Right renal pelvis (tissue), 4 donors: ENCODE measurements at places on chromosomes 4 and X. TPM values are rescaled to one million over a fixed set of nuclear protein-coding genes. Genes with fewer than 3 reads are reported as not detected.

- no peak for DNase-seq
Observed at GRCh38 chr4:5852523-5853202, 40.2 kb downstream of the CRMP1 start.

GRCh38 chr4:162782096-162782777, 384.5 kb downstream of the NAF1 start:
- no peak for DNase-seq

DNA sequence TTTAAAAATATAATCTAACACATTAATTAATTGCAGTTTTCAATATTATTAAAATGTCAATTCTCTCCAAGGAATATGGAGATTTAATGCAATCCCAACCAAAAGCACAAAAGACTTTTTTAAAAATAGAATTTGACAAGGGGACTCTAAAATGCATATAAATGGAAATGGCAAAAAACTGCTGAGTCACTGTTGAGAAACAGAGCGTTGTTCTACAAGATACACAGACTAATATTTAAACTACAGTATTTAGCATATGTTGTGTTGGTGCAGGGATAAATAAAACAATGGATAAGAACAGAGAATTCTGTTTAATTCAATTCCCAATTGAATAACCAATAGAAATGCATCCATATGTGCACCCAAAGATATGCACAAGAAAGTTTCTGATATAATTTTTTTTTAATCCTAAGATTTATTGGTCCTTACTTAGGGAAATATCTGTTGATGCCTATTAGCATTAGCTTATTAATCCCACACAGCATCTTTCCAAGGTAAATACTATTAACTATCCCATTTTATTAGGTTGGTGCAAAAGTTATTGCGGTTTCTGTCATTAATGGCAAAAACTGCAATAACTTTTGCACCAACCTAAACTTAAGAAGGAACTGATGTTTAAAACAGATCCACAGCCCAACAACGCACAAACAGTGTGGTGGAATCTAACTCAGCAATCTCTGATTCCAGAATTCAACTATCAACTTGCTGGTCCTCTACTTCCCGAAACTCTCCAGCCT, 86.8 kb upstream of the VEGFC start:
- no peak for DNase-seq

- no peak for DNase-seq
Observed at GRCh38 chr4:95232358-95233156, 316.2 kb downstream of the UNC5C start.

GRCh38 chr4:173125216-173125812, 43.3 kb upstream of the GALNT7 start:
- no peak for DNase-seq

GRCh38 chr4:168057412-168057811, 34.9 kb upstream of the ANXA10 start:
- no peak for DNase-seq

- DNase-seq = no peak
Observed at GRCh38 chrX:10542586-10542985, 77.8 kb downstream of the MID1 start.

- no peak for DNase-seq
Observed at GRCh38 chr4:129064717-129065116, 28.6 kb downstream of the SCLT1 start.

The SSX2B gene
- not detected for polyA plus RNA-seq

The SMARCA1 gene
- polyA plus RNA-seq = 122 TPM

The RAI2 gene
- 11.8 TPM for polyA plus RNA-seq

DNA sequence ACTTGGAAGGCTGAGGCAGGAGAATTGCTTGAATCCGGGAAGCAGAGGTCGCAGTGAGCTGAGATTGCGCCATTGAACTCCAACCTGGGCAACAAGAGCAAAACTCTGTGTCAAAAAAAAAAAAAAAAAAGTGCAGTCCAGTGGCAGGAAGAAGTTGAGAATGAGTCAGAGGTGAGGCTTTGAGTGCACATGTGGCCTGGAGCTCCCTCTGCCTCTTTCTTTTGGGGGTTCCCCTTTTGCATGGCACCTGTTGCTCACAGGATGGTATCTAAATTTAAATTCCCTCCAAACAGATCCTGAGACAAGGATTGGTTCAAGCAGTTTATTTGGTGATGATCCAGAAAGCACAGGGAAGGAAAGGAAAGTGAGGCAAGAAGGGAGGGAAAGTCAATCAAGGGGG, 151.4 kb upstream of the STX18 start:
- DNase-seq = no peak
